Cerebellar nuclear complex (tissue), 1 donor: ENCODE measurements at places on chromosomes 7 and 10.

DNA sequence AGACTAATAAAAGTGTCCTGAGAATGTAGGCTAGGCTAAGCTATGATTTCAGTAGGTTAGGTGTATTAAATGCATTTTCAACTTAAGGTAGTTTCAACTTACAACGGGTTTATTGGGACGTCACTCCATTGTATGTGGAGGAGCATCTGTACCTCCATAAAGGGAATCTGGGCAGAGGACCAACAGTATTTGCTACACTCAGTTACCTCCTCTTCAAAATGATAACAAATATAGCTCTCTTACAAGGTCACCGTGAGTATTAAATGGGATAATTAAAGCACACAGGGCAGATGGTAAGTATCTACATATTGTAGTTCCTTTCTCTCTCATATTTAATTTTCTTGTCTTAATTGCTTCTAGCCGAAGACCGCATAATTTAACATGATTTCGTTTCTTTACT is 59.0 kb upstream of the FGL2 start:
- no peak for DNase-seq

DNA sequence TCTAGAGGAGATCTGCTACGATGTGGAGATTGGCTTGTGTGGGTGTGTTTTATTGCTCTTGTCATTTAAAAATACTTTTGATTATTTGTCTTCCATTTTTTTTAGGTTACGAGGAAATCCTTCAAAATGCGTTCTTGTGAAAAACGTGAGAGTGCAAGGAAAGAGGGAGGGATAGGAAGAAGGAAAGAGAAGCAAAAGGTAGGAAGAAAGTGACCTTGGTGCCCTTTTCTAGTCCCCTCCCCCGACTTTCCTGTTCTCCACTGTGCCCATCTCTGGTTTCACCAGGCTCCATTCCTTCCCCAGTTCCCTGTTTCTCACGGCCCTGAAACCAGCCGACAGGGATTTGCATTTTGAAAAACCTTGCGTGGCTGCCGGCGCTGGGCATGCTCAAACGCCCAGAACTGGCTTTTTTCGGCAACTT is 506 bp upstream of the GNAI1 start:
- no peak for DNase-seq

DNA sequence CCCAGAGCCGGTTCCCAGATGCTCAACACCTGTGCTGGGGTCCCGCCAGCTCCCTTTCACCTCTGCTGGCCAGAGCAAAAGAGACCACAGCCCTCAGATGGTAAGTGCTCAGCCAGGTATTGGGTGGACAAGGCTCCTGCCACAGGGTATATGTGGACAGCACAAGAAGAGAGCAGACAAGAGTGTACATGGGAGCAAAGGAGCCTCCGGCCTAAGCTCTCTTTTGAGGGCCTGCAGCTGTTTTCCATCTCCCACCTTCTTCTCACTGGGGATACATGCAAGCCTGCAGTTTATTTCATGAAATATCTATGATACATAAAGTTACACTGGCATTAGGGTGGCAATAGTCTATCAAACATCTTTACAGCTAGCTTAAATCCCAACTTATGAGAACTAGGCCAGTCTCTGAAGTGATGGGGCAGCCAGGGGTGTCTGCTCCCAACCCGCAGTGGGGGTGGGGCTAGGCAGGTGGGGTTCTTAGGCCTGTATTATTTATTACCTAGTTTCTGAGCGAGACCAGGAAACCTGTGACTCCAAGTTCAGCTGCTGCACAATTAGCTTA is 50.4 kb upstream of the DDC start:
- no peak for DNase-seq

- no peak for DNase-seq
Observed at GRCh38 chr10:133245439-133246235, 8.0 kb downstream of the VENTX start.

GRCh38 chr10:133445751-133446708 is 7.7 kb upstream of the SCART1 start:
- DNase-seq, result no peak

DNA sequence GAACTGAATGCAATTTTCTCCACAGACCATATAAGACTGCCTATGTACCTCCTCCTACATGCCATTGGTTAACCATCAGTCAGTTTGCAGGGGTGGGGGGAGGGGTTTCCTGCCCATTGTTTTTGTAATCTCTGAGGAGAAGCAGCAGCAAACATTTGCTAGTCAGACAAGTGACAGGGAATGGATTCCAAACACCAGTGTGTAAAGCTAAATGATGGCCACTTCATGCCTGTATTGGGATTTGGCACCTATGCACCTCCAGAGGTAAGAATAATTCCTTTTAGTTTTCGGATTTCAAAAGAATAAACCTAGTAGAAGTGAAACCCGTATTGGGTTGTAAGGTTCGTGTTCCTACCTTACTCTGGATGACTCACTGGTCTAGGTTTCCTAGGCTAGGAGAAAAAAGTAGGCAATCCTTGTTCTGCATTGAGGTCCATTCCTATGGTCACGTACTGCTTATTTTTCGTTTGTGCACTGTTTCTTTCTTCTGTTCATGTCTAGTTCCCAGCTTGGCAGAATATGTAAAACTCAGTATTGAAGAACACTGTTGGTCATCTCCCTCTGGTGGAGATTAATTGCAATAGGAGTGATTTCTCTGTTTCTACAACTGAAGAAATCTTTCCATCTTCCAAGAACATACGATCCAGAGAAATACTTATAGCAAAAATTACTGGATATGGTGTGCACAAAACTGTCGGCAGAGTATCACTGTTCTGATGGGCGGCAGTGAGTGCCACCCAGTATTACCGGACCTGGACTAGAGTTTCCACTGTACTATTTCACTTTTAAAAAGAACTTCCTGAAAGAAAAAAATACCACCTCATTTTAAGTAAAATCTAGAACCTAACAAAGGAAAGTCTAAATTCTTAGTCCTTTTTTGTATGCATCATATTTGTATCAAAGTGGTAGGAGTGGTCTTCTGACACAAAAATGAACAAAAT is at the start of gene AKR1C3:
Gene AKR1C3 (plus strand): TSS at position 150 of the 941 bp plus-strand sequence. CDS start 31 bp downstream, at position 181.
- DNase-seq, result no peak

- DNase-seq, result no peak
Observed at GRCh38 chr10:59354434-59354833, 7.9 kb downstream of the FAM13C start.

DNA sequence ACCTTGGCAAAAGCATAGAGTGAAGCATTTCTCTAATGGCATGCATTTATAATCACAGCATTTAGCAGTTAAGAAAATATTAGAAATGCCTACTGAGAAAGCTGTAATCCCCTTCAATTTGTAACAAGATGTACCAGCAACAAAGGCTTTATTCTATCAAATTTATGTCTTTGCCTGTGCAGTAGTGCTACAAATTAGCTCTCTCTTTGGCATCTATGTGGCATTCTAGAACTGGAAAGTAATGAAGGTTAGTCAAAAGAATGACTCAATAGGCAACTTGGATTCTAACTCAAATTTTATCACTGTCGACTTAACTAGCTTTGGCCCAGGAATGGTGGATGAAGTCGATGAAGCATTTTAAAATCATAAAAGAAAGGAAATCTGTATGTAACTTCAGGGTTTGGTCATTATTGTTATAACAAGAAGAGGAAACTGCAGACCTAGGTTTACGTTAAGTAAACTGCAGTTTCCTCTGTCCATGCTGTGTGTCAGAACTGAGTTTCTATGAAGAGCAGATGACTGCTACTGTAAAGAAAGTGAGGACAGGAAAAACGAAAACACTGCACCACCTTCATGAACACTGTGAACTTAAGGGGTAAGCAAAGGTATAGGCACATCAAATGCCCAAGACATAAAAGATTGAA is 140.0 kb downstream of the RAPGEF5 start:
- DNase-seq, result no peak

DNA sequence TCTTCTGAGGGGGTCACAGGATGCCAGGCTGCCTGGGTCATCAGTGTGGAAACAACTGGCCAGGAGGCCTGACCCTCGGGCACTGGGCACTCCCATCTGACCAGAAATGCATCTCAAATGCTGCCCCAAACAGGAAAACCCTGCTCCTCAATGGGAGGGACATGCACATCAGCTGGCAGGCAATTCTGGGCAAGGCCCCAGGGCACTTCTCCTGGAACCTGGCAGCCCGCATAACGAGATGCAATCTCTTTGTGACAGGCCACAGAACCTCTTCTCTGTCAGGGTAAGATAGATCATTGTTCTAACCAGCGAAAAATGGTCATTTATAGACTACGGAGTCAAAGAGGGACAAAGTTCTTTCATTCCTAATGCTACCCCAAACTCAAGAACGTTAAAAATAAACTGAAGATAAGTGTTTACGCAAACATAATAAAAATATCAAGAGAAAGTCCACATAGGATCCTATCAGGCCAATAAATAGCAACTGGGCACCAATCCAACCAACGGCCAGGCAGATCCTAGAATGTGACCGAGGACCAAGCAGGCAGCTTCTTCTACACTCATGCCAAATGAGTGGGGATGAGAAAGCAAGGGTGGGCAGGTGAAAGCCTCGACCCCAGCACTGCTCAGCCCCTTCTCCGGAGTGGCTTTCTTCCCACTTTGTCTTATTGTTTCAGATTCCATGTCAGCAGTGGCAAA is 212.3 kb downstream of the TCERG1L start:
- DNase-seq, result no peak

DNA sequence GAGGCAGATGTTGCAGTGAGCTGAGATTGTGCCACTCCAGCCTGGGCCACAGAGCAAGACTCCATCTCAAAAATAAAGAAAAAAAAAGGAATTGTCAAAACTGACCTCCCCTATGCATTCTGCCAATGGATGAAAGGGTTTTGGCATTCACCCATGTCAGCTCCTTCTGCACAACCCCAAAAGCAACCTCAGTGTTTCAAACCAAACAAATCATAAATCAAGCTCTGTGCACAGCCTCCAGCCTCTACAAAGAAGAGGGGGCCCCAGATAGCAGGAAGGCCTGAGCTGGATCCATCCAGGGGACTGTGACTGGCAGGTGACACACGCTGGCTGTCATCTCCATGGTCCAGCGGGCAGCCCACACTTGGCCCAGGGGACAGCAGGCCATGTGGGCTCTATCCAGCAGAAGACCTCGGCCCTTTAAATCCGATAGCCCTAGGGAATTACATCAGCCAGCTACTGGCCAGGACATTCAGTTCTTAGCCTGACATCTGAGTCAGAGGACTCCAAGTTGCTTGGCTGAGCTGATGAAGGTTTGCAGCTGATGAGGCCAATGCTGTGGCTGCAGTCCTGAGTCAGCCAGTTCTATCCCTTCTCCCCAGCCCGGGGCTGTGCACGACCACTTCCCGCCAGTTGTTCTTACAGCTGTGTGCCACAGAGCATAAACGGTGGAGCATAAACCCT is 52.0 kb upstream of the FIGNL1 start:
- no peak for DNase-seq

DNA sequence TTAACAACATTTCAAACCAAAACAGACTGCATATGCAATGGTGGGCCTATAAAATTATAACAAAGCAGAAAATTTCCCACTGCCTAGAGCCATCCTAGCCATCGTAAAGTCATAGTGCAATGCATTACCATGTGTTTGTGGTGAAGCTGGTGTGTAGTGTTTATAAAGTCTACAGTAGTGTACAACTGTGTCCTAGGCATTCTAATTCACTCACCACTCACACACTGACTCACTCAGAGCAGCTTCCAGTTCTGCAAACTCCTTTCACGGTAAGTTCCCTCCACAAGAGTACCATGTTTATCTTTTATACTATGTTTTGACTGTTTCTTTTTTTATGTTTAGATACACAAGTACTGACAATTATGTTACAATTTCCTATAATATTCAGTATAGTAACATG is 1104.1 kb upstream of the PHF14 start:
- DNase-seq, result no peak

- no peak for DNase-seq
Observed at GRCh38 chr7:132469681-132470080, 106.6 kb downstream of the PLXNA4 start.

GRCh38 chr10:86446987-86447386 is 74.6 kb downstream of the WAPL start:
- DNase-seq, result no peak

DNA sequence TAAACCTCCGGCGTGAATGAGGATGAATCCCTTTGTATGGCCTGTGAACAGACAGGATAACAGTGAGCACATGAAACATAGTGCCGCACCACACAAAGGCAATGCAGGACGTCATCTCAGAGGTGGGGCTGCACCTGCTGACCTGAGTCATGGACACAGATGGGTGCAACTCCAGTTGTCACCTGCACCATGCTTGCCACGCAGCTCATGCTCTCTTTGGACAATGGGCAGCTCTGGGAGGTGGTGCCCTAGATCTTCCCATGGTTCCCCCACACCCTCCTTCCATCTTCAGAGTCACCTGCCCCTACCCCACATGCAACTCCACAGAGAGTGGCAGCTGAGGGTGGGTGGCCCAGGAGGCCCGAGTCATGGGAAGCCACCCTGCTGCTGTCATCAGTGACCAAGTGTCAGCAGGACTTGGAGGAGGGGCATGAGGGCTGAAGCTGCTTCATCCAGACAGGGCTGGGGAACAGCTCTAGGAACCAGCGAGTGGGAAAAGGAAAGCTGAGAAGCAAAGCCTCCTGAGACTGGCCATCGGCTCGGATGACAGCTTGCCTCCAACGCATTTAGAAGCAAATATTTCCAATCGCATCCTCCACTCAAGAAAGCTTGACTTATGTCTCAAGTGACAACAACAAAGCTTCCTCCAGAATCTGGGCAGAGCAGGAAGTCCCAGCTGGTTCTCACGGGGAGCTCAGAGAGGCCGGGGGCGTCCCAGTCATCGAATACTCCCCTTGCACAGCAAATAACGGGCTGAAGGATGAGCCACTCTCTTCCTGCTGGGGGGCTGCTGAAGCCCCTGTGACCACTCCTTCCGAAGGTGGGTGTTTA is 27.1 kb downstream of the VIPR2 start:
- DNase-seq, result no peak

DNA sequence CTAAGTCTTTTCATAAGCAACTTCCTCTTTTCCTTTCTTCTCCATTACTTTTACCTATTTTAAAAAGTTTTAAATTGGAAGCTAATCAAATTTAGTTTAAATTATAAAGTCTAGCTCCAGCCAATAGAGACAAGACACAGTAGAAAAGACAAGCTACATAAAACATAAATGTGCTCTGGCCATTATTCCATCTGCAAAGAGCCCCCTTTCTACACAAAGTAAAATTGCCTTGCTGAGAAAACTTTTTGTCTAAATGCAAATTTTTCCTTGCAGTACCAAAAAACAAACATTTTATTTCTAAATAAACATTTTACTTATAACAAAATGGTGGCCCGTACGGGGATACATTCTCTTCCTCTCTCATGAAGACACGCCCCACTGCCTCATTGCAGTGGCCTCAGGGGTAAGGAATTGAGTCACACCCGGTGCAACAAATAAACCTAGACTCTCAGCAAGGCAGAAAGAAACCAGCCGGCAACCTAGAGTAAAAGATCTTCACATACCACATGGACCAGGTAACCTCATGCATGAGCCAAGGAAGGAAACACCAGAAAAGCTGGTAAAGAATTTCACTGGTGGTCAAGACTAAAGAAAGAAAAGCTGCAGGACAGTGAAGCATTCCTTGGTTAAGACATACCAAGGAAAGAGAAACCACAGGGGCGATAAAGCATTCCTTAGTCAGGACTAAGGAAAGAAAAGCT is 71.6 kb upstream of the ZNF746 start:
- no peak for DNase-seq

DNA sequence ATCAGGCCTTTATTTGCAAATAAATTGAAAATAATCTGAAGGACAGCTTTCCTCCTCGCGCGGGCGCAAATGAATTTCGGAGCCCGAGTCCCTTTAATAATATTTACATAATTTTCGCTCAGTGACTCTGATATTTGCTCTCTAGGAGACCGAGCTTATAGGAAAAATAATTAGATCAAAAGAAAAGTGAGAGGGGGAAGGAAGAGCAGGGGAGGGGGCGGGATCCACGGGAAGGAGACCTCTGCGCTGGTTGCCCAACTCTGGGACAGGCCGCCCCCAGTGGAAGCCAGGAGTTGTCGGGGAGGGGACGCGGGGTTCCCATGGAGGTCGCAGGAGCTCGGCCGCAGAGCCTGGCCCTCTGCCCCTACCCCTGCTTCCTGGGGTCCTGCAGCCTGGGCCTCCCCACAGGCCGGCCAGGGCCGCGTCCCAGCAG is 5.8 kb downstream of the UNCX start:
- DNase-seq, result no peak
